Stimulated activated CD8-positive, alpha-beta memory T cell treated with anti-CD3 and anti-CD28 coated beads, Interleukin-7, amount 100 ng/mL, for 1 hour (primary cell): ENCODE measurements at places on chromosomes 6 and 20.

GRCh38 chr6:98833307-98834059 is 891 bp upstream of the POU3F2 start:
- no peak for DNase-seq

DNA sequence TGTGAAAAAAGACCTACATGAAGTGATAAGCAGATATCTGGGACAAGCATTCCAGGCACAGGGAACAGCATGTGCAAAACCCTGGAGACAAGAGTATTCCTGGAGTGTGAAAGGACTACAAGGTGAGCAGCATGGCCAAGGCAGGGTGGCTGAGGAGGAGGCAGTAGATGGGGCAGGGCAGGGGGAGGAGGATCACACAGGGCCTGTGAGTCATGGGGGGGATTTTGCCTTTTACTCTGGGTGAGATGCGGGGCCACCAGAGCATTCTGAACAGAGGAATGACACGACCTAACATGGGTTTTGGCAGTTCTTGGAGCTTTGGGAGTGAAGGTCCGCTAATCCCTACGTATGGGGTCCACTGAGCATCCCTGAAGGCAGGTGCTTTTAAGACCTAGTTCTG is 69.8 kb upstream of the CCN6 start:
- no peak for DNase-seq

DNA sequence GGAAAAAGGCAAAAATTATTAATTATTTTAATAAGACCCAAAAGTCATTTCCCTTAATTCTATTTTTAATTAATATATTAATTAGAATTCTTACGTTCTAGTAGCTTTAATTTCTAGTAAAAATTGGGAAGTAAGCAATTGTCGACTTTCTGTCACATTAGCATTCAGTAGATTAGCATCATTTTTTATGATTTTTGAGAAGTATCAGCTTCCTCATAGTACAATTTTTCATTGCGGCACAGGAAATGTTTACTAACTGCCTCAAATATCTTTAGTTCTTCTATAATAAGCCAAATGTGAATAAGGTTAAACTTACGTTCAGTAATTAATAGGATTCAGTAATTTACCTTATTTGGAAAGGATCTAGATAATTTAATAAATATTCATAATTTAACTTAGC is 687.4 kb downstream of the EPM2A start:
- DNase-seq = no peak

GRCh38 chr20:34365765-34366213 is 2.7 kb downstream of the ITCH start:
- no peak for DNase-seq
